H1 (cell line): ENCODE measurements at places on chromosomes 12 and 14. TPM values are rescaled to one million over a fixed set of nuclear protein-coding genes. Genes with fewer than 3 reads are reported as not detected.

Gene ASB2
- total RNA-seq, result 0.77 and 1.0 TPM in 2 replicates

Gene CLEC7A
- 0.15 TPM in 1 of 2 replicates, not detected in the other for total RNA-seq

Gene YAF2
- total RNA-seq, result 2.2 and 2.7 TPM in 2 replicates

Gene CAPZA3
- total RNA-seq, result not detected in 2 replicates

DNA sequence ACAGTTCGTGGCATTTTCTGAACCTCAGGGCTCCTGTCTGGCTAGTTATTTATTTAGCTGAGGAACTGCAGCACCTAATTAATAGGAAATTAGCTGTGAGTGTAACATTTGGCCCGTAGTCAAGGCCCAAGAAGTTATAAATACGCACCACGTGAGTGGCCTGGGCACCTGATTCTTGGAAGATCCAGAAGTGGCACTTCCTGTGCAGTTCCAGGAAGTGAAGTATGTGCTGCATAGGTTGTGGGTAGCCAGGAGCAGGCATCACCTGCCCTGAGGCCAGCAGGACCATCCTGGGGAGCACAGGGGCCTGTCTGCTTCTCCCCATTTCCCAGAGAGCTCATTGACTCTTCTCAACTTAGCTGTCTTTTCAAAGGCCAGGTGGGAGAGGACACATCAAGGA, 255.6 kb downstream of the NRXN3 start:
- DNase-seq, result no peak

GRCh38 chr12:28925719-28926376, 223.2 kb upstream of the FAR2 start:
- DNase-seq, result no peak

DNA sequence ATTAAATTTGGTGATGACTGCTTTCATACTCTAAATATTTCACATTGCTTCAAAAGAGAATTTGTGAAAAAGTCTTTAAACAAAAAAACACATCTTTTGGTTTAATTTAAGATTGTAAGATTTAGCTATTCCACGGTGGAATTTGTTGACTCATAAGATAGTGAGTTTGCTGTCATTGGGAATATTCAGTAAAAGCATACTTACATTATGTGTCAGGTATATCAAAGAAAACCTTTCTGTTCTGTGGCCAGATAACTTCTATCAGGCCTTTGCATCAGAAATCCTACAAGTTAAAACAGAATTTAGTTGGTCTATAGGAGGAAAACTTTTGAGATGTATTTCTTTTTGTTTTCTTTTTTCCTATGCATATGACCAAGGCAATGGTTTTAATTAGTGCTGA, 148.8 kb upstream of the E2F7 start:
- no peak for DNase-seq

DNA sequence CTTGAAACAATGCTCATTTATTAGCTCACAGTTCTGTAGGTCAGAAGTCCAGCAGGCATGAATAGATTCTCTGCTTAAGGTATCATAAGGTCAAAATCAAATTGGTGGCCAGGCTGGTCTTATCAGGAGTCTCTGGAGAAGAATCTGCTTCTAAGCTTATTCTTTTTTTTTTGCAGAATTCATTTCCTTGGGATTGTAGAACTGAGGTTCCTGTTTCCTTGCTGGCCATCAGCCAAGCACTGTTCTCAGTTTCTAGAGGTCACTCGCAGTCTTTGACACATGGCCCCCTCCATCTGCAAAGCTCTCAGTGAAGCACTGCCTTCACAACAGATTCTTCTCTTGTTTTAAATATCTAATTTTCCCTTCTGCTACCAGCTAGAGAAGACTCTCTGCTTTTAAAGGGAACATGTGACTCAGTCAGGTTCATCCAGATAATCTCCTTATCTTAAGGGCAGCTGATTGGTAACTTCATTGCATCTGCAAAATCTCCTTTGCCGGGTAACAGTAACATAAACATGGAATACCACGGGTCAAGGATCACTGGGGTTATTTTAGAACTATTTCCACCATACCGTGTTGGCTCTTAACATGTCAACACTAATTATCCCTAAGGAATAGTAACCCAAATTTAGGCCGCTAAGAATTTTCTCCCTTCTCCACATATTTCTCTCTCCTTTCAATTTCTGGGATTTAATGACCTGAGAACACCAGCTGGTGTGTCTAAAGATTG, 25.3 kb downstream of the RHOJ start:
- DNase-seq, result no peak

- no peak for DNase-seq
Measured at GRCh38 chr14:63638493-63638892, 3.2 kb downstream of the WDR89 start.

GRCh38 chr12:48447755-48448154, 24.6 kb upstream of the ANP32D start:
- no peak for DNase-seq

GRCh38 chr14:85217412-85217811, 312.5 kb upstream of the FLRT2 start:
- no peak for DNase-seq

- peak; percentile 76 for DNase-seq
Measured at GRCh38 chr14:37599507-37600368, 4.3 kb downstream of the TTC6 start.
